ENCODE measurements at places on chromosomes 13 and 19.

- DNase-seq: no peak
Observed at GRCh38 chr13:48782429-48782840, 128.7 kb downstream of the CYSLTR2 start.

GRCh38 chr13:36674337-36675212 lies 755 bp downstream of the SERTM1 start:
- DNase-seq: no peak

DNA sequence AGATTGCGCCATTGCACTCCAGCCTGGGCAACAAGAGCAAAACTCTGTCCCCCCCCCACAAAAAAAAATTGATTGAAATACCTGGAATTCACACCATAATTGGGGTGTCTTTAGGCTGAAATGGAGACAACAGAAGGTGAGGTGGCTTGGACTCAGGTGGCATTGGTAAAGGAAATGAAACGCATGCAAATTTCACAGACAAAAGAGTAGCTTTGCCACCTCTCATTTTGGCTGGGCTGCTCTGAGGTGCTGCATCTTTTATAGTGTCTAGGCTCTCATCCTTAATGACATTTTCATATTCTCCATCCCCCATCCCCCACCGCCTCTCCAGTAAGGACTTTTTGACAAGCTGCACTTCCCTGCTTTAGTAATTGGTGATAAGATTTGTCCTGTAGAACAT lies 6.9 kb downstream of the UBE2L5 start:
- DNase-seq: no peak

DNA sequence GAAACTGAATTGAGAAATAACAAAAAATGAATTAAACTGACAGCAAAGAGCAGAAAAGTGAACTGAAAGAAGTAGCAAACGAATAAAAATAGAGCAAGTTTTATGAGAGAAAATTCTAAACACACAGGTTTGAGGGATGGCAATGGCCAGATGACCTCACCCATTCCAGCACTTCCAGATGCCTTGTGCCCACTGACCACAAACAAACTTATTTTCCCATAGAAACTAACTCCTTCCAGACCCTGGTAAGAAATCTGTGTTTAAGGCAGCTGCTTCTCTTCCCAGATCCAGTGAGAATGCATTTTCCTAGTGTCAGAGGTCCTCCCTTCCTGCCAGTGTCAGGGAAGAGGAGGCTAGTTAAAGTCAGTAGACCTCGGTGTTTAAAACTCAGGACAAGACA lies 51.7 kb downstream of the RXFP2 start:
- DNase-seq: no peak

- no peak for DNase-seq
Observed at GRCh38 chr13:28425793-28426192, 69.1 kb downstream of the FLT1 start.

GRCh38 chr19:46922465-46922864 lies 61.7 kb downstream of the ARHGAP35 start:
- DNase-seq: no peak
